Aorta (tissue), 5 donors: ENCODE measurements at places on chromosomes 4 and X. TPM values are rescaled to one million over a fixed set of nuclear protein-coding genes. Genes with fewer than 3 reads are reported as not detected.

Gene SMPX
- polyA plus RNA-seq = 0.51 TPM

Gene SCML2
- polyA plus RNA-seq = 2.1 TPM

Gene TLR1
- polyA plus RNA-seq = 4.5 TPM

Gene P2RY8
- polyA plus RNA-seq = 1.0 TPM

Gene FAM47A
- polyA plus RNA-seq = not detected

Gene RAB39B
- polyA plus RNA-seq = 0.50 TPM

Gene MPP1
- 23.4 TPM for polyA plus RNA-seq

Gene NMU
- not detected for polyA plus RNA-seq

Gene ZFP42
- not detected for polyA plus RNA-seq

Gene CLDN22
- not detected for polyA plus RNA-seq

Gene TRMT2B
- polyA plus RNA-seq = 6.3 TPM

Gene ARHGAP36
- polyA plus RNA-seq = not detected

Gene MND1
- polyA plus RNA-seq = not detected

Gene ADH7
- 0.13 TPM for polyA plus RNA-seq

Gene MGAT4D
- polyA plus RNA-seq = not detected
